Stimulated activated CD8-positive, alpha-beta memory T cell treated with anti-CD3 and anti-CD28 coated beads, Interleukin-4, amount 100 ng/mL, for 24 hours (primary cell): ENCODE measurements at places on chromosomes 2 and 18.

DNA sequence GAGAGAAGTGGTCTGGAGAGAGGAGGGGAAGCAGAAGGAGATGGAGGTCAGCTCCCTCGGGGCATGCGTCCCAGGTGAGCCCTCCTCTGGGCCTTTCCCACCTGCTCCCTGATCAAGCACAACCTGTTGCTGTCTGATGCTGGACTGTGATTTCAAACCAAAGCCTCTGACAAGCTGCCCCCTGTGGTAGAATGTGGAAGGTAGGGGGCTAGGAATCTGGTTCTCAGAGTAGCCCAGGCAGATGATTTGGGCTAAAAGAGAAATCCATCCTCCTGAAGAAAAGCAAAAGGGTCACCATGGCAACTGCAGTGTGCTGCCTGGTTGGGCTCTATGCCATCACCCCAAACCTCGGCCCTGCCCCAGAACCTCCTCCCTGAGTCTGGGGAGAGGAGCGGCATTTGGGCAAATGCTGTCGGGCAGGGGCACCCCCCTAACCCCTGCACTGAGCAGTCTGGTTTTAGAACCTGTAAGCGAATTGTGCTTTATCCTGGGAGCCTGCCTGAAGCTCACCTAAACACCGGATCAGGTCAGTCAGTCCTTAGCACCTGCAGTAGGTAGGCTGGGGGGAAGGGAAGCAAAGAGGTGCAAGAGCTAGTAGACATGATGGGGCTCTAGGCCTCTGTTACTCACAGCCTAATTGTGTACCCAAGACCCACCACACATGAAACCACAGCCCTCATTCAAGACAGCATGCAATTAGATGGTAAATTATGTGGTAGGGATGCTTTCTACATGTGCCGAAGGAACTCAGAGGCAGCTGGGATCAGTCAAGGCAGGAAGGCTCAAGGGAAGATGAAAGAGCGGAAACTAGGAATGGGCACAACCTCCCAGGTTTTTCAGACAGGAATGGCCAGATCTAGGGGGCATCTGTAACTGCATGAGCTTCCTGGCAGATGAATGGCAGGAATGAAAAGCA lies 83.5 kb downstream of the DNMT3A start:
- no peak for DNase-seq

GRCh38 chr18:11096839-11097750 lies 52.3 kb downstream of the PIEZO2 start:
- DNase-seq, result no peak

GRCh38 chr2:119264781-119265692 lies 41.4 kb downstream of the STEAP3 start:
- DNase-seq, result no peak

DNA sequence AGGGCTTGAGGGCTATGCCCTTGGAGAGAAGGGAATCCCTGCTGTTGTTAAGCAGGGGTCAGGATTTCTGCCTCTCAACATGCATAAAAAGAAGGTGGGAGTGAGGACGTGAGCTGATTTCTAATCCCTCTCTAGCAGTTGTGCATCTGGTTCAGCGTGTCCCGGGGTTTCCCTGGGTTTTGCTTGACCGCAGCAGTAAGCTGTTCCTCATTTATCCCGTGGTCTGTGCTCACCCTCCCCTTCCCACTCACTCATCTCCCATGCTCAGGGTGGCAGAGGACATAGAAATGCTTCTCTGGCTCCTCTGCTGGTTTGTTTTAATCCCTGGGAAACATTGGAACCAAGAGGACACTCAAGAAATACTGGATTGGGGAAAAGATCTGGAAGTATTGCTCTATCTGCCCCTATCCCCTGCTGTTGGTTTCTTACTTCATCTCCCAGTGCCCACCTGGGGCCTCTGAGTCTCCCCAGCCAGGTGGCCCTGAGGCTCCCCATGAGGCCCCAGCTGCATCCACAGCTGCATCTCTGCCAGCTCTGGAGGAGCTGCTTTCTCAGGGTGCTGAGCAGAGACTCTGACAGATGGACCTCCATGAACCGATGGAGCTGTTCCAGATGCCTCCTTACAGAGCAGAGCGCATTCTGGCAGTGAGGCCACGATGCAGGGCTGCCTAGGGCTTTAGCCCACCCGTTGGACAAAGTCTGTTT lies 36.1 kb downstream of the TET3 start:
- DNase-seq, result no peak

DNA sequence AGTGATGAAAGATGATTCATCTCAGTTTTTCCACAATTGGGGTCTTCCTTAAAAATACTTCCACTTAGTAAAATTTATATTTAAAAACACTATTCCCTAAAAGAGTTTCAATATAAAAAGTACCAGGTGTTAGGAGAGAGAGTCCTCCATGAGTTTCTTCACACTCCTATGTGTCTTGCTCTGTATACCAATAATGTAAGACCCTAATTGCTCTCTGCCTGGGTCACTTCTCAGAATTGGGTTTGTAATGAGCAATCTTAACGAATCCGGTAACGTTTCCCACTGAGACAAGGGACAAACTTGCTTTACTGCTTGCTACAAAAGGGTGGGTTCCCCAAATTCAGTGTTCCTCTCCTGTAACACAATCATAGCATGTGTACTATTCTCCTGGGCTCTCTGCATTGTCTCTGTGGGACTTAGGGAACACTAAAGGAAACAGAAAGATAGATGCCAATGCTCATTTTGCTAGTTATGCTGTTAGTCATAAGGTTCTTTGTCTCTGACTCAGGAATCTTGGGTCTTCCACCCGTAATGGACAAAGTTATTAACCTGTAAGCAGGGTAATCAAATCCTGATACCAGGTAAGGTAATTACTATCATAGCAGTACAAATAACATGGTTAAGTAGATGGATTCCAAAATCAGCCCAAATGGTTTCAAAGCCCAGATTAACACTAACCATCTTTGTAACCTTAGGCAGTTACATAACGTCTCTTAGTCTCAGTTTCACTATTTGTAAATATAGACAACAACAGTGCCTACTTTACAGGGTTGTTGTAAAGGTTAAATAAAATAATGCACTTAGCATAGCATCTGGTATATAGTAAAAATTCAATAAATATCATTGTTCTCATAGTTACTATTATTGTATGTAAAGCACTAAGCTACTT lies 46.3 kb downstream of the ITSN2 start:
- DNase-seq, result no peak

- no peak for DNase-seq
These were observed 14.0 kb downstream of the ATP8B1 start for GRCh38 chr18:57789090-57789489.

DNA sequence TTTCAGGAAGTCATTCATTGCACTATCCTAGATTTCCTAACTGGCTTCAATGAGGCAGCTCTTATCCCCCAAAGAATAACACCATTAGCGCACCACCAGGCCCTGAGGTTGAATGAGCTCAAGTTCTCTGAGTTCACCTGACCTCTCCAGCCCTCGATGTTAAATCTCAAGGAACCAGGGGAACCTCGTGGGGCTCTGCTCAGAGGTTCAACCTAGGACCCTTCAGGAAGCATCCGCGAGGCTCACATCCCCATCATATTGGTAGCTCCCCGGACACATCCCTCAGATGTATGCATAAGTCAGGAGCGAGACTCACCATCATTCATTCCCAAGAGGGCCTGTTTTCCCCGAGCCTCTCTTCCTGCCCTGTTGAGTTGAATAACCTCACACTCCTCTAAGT lies 145.6 kb upstream of the KLHL29 start:
- no peak for DNase-seq

DNA sequence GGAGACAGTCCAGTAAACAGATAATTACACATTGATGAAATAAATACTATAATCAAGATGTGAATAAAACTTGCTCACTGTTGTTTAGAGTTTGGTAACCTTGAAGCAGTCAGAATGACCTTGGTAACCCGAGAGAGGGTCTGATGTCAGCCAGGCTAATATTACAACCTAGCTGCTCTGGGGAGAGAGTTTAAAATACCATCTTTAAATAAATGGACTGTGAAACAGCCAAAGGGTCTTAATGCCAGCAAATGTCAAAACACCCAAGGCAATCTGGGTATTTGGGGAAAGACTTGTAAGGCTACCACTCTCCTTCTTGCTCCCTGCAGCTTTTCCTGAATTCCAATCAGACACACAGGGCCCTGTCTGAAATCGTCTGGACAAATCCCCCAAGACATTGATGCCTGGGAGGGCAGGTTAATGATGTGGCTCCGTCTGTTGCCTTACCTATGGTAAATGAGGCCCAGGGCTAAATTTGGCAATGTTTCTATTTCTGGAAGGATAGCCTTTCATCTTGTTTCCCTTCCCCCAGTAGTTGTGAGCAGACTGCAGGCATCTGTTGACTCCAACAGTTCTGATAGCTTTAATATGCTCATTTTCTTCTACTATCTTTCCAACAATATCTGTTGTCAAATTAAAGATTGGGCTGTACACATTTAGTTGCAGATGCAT lies 43.0 kb upstream of the ITGB6 start:
- no peak for DNase-seq

DNA sequence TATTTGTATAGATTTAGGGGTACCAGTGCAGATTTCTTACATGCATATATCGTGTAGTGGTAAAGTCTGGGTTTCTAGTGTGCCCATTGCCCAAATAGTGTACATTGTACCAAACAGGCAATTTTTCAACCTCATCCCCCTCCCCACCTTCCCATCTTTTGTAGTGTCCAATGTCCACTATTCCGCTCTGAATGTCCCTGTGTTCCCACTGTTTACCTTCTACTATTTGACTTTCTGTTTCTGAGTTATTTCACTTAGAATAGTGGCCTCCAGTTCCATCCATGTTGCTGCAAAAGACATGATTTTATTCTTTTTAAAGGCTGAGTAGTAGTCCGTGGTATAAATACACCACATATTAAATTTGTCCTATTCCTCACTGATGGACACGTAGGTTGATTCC lies 132.9 kb downstream of the FTCDNL1 start:
- DNase-seq, result no peak

- no peak for DNase-seq
These were observed 16.1 kb downstream of the MTX2 start for GRCh38 chr2:176285321-176285720.

DNA sequence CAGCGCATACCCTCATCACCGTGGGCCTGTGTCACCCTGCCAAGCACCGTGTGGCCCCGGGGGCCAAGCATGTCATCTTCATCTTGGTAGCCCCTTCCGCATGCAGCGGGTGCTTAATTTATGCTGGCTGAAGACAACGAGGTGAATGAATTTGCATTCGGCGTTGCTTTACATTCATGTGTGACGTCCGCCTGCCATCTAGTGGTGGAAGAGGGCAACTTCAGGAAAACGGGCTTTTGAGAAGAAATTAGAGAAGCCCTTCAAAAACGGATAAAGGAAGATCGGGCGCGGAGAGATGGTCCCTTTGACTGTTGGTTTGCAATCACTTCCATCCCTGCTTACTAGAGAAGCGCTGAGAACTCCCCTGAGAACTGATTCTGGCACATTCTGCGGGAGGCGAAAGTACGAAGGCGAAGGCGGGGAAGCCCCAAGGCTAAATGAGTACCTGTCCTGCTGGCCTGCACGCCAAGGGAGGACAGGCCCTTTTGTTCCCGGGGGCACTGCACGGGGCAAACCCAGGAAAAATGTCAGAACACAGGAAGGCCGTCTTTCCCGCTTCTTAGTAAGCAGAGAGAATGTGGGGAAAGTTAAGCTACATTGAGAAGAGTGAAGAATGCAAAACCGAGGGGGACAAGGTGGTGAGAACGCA lies 145.9 kb downstream of the ZNF516 start:
- peak; percentile 45 for DNase-seq
